Diencephalon (tissue), 1 donor: ENCODE measurements at places on chromosomes 1 and 21. TPM values are rescaled to one million over a fixed set of nuclear protein-coding genes. Genes with fewer than 3 reads are reported as not detected.

OR2L5 gene
- total RNA-seq, result 1.8 TPM

EXO1 gene
- total RNA-seq, result 4.2 TPM

SLC1A7 gene
- not detected for total RNA-seq

ANKRD35 gene
- 1.6 TPM for total RNA-seq

NOS1AP gene
- total RNA-seq, result 7.6 TPM

CYYR1 gene
- 2.5 TPM for total RNA-seq

SMPDL3B gene
- 2.3 TPM for total RNA-seq

LCE3B gene
- total RNA-seq, result not detected

FCRL2 gene
- not detected for total RNA-seq

GPR37L1 gene
- total RNA-seq, result 6.5 TPM

FCAMR gene
- not detected for total RNA-seq

IFI6 gene
- 51.4 TPM for total RNA-seq

LRRC38 gene
- 0.46 TPM for total RNA-seq

LRRC71 gene
- 1.2 TPM for total RNA-seq

WNT3A gene
- not detected for total RNA-seq

CTSK gene
- 5.3 TPM for total RNA-seq

RBBP4 gene
- total RNA-seq, result 142 TPM

IL19 gene
- not detected for total RNA-seq

UBL4B gene
- not detected for total RNA-seq

SMCP gene
- total RNA-seq, result not detected

S1PR1 gene
- 49.8 TPM for total RNA-seq

KLF17 gene
- total RNA-seq, result 0.46 TPM

PROK1 gene
- total RNA-seq, result not detected

MTF1 gene
- 4.2 TPM for total RNA-seq

THEM5 gene
- not detected for total RNA-seq

KCNJ9 gene
- 18.5 TPM for total RNA-seq

LCK gene
- 0.23 TPM for total RNA-seq

FOXD2 gene
- 0.46 TPM for total RNA-seq

S100A16 gene
- total RNA-seq, result 48.0 TPM

LRRC3 gene
- 5.8 TPM for total RNA-seq

LORICRIN gene
- 0.69 TPM for total RNA-seq

CLCA4 gene
- not detected for total RNA-seq

INSRR gene
- 0.46 TPM for total RNA-seq

MRPS21 gene
- 61.6 TPM for total RNA-seq

F13B gene
- not detected for total RNA-seq

LCE2A gene
- total RNA-seq, result not detected

DBT gene
- total RNA-seq, result 12.0 TPM

RPAP2 gene
- 24.0 TPM for total RNA-seq

B4GALT2 gene
- total RNA-seq, result 96.0 TPM

TNFRSF1B gene
- total RNA-seq, result 3.9 TPM

DCDC2B gene
- total RNA-seq, result not detected

PRDM2 gene
- total RNA-seq, result 30.4 TPM

CCDC18 gene
- 15.0 TPM for total RNA-seq

KCNN3 gene
- 10.1 TPM for total RNA-seq

GNG4 gene
- 81.0 TPM for total RNA-seq

FAM131C gene
- total RNA-seq, result 4.6 TPM

CLDN17 gene
- not detected for total RNA-seq

SLAMF9 gene
- not detected for total RNA-seq

MIA3 gene
- 57.4 TPM for total RNA-seq

SEMA6C gene
- 18.9 TPM for total RNA-seq

EDARADD gene
- total RNA-seq, result 1.8 TPM

TGFB2 gene
- total RNA-seq, result 30.7 TPM

ATG4C gene
- total RNA-seq, result 24.2 TPM

SYPL2 gene
- total RNA-seq, result not detected

ADGRB2 gene
- 59.5 TPM for total RNA-seq

CCSAP gene
- total RNA-seq, result 73.1 TPM

OR10J1 gene
- not detected for total RNA-seq

EFNA1 gene
- 5.3 TPM for total RNA-seq

CNIH3 gene
- 21.5 TPM for total RNA-seq
